ENCODE measurements at places on chromosomes 7 and 10.

DNA sequence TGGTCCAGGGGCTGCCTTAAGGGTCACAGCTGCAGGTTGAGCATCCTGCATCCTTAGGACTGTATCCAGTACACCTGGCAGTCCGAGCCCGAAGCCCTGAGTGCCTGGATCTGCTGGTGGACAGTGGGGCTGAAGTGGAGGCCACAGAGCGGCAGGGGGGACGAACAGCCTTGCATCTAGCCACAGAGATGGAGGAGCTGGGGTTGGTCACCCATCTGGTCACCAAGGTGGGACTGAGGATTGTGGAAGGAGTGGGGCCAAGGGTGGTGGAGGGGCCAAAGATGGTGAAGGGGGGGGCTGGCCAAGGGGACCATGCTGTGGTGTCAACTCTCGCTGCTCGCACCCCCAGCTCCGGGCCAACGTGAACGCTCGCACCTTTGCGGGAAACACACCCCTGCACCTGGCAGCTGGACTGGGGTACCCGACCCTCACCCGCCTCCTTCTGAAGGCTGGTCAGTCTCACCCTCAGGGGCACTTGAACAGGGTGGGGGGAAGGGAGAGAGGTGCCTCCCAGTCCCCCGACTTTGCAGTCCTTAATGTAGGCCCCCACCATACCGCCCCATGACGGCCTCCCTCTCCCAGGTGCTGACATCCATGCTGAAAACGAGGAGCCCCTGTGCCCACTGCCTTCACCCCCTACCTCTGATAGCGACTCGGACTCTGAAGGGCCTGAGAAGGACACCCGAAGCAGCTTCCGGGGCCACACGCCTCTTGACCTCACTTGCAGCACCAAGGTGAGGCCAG lies 5.3 kb downstream of the NFKB2 start:
- DNase-seq, result no peak

DNA sequence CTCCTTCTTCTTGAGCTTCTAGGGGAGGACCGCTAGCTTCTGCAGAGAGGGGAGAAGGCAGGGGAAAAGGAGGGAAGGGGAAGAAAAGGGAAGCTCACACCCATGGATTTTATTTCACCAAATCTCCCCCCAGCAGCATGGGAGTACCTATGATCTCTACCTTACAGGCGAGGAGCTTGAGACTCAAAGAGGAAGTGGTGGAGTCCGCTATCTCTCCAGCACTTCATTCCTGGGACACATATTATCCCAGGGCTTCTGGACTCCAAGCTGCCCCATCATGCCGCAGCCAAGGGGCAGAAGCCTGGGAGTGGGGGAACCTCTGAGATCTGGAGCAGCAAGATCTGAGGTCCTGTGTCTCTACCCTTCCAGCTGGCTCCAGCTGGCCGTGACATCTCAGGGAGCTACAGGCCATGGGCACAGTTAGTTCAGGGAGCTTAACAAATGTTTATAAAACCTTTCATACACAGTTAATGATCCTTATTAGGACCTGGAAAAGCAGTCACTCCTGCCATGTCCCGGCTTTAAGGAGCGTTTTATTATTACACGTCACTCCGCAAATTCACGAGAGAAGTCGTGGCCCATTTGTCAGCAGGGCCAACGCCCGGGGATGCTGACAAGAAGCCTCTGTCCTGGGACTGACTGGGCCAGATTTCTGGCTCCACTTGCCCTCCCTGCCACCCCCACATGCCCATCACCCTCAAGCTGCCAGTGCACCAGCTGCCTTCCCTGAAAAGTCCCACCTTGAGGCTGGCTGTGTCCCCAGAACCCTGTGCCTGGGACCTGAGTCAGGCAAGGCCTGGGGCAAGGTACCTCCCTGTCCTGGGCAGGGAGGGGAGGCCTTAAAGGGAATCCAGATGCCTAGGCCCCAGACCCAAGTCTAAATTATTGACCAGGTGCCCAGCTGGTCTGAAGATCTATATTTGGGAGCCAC lies 132.1 kb upstream of the ZMIZ1 start:
- no peak for DNase-seq

DNA sequence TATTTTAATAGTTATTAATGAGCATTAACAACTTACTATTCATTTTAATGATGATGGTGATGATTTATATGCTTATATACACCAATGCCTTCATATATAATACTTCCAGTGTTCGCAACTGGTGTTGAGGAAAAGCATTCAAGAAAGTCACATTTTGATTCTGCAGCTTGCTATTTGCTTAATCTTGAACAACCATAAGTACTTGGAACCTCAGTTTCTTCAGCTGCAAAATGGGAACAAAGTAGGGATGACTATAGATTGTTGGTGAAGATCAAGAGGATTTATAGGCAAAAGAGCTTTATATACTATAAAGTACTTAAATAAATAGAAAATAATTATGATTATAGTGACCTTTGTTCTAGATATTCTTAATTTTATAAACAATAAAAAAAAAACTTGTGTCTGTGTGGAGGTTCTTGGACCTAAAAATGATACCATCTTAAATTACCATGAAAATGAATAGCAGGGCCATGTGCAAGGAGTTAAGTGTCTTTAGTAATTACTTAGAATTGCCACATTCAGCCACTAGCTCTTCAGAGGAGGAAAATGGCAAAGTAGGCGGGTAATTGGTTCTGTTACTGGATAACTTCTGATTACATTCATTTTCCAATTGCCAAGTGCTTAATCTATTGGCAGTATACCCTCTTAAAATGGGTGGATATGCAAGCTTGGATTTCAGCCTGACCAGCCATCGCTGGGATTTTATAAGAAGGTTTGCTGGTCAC lies 4.5 kb downstream of the ARID5B start:
- no peak for DNase-seq

- no peak for DNase-seq
Measured at GRCh38 chr7:138396251-138397070, 63.6 kb upstream of the TRIM24 start.

- DNase-seq, result no peak
Measured at GRCh38 chr10:32961343-32961894, 3.4 kb upstream of the ITGB1 start.

DNA sequence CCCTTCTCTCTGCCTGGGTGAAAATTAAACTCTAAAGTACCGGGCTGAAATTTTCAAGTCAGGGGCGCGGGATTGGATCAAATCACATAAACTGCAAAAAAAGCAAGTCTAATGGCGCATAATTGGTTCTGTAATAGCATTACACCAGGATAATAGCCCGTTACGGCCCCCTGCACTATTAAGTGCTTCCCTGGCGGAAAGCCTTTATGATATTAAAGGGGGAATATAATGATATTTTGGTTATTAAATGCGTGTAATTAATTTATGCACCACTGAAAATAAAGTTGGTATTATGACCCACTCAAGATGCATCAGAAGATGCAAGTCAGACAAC lies 744 bp upstream of the DRGX start:
- no peak for DNase-seq

- no peak for DNase-seq
Measured at GRCh38 chr10:59891936-59892335, 14.4 kb downstream of the CCDC6 start.

DNA sequence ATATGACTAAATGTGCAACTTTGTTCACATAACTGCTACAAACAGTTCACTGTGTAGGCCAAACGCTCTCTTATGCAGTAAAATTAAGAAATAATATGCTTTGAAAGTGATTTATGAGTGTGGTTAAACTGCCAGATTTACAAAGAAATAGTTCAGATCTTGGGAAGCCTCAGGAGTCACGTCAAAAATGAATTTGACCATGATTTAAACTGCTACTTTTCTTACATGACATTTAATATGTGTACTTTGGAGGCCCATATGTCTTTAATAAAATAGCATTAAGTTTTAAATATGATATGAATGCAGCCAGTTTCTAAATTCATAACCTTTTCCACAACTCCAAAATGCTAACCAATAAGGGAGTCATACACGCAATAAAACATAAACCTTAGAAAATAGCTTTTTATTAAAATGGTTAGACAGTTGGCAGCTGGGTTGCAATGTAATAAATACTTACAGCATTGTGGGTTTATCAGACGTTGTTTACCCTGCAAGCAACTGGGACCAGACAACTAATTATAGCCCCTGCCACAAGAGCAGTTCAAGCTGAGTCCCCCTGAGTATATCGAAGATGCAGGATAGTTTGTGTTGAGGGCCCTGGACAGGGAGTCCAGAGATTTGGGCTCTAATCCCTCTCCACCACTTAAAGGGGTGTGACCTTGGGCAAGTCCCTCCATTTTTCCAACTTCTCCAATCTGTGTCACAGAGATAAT lies 640.4 kb downstream of the LRMDA start:
- DNase-seq, result peak; percentile 42

- no peak for DNase-seq
Measured at GRCh38 chr7:128370491-128370890, 9.0 kb upstream of the PRRT4 start.

- DNase-seq, result no peak
Measured at GRCh38 chr10:116669080-116669479, 48.3 kb downstream of the PNLIPRP2 start.
